ENCODE measurements at places on chromosomes 1 and 21. TPM values are rescaled to one million over a fixed set of nuclear protein-coding genes. Genes with fewer than 3 reads are reported as not detected.

Gene ZMYND12
- 1.4 TPM for total RNA-seq

Gene PLPPR5
- under 0.01 TPM for total RNA-seq

Gene TMEM82
- not detected for total RNA-seq

Gene C1orf94
- not detected for total RNA-seq

Gene SH2D2A
- not detected for total RNA-seq

Gene APCS
- not detected for total RNA-seq

Gene NBPF4
- not detected for total RNA-seq

Gene ADGRL2
- total RNA-seq, result 81.5 TPM

Gene HUNK
- under 0.01 TPM for total RNA-seq

Gene ATP6V1G3
- total RNA-seq, result not detected

Gene IL22RA1
- not detected for total RNA-seq

Gene TYW3
- 19.4 TPM for total RNA-seq

Gene KRTAP12-2
- total RNA-seq, result not detected

Gene FCGR1A
- total RNA-seq, result not detected

Gene CFAP45
- total RNA-seq, result 1.0 TPM

Gene RUNX1
- 12.8 TPM for total RNA-seq

Gene CHI3L1
- 1.1 TPM for total RNA-seq

Gene FCRLB
- total RNA-seq, result 0.69 TPM

Gene NTRK1
- 0.16 TPM for total RNA-seq

Gene OR10R2
- not detected for total RNA-seq

Gene CCDC181
- total RNA-seq, result 0.34 TPM

Gene IL12RB2
- total RNA-seq, result not detected

Gene RNU1-4
- 2,114 TPM for total RNA-seq

Gene PRAMEF7
- total RNA-seq, result not detected

Gene NLRP3
- total RNA-seq, result not detected

Gene RBM11
- total RNA-seq, result not detected

Gene C1QTNF12
- total RNA-seq, result 2.8 TPM

Gene IGSF9
- total RNA-seq, result not detected

Gene LDLRAD1
- total RNA-seq, result not detected

Gene ACTL8
- total RNA-seq, result 0.16 TPM

Gene OR2T11
- total RNA-seq, result not detected

Gene OLIG2
- total RNA-seq, result not detected

Gene PHGDH
- 154 TPM for total RNA-seq

Gene RNF115
- 12.5 TPM for total RNA-seq

Gene OR2T29
- total RNA-seq, result not detected

Gene LYST
- total RNA-seq, result 14.1 TPM

Gene CTTNBP2NL
- total RNA-seq, result 8.4 TPM

Gene EVI5
- total RNA-seq, result 47.7 TPM

Gene FMO4
- total RNA-seq, result 1.4 TPM

Gene SSX2IP
- 14.0 TPM for total RNA-seq

Gene PLEKHN1
- total RNA-seq, result 0.63 TPM

Gene ALPL
- total RNA-seq, result under 0.01 TPM

Gene SH3BGR
- total RNA-seq, result 2.7 TPM

Gene OR2T2
- total RNA-seq, result not detected

Gene CFAP141
- not detected for total RNA-seq

Gene AMPD1
- total RNA-seq, result not detected

Gene ALG14
- total RNA-seq, result 3.8 TPM

Gene LCA5L
- 0.52 TPM for total RNA-seq

Gene NDUFV3
- total RNA-seq, result 36.3 TPM

Gene CORT
- not detected for total RNA-seq

Gene GLIS1
- total RNA-seq, result 0.47 TPM

Gene CHIA
- total RNA-seq, result not detected

Gene SON
- total RNA-seq, result 90.8 TPM

Gene TCP10L
- total RNA-seq, result 0.32 TPM

Gene CRYBG2
- total RNA-seq, result under 0.01 TPM

Gene FMO5
- 1.9 TPM for total RNA-seq

All from bronchial smooth muscle cell (primary cell).